Panc1 (cell line): ENCODE measurements at places on chromosomes 3 and 15. TPM values are rescaled to one million over a fixed set of nuclear protein-coding genes. Genes with fewer than 3 reads are reported as not detected.

GRCh38 chr3:87311309-87311708, 34.9 kb upstream of the POU1F1 start:
- no peak for DNase-seq

The CAPN3 gene
- total RNA-seq: 0.31 TPM

GRCh38 chr3:193843474-193844301, 250.7 kb downstream of the OPA1 start:
- DNase-seq: no peak

The PARL gene
- total RNA-seq: 82.3 TPM

The ACTC1 gene
- not detected for total RNA-seq

The TMEM212 gene
- not detected for total RNA-seq

The ECE2 gene
- total RNA-seq: not detected

- no peak for DNase-seq
Observed at GRCh38 chr3:181929501-181929900, 217.8 kb downstream of the SOX2 start.
